A549 treated with GW870086 at 1 μM for 4 hours (cell line): ENCODE measurements at places on chromosomes 5 and 9. TPM values are rescaled to one million over a fixed set of nuclear protein-coding genes. Genes with fewer than 3 reads are reported as not detected.

Gene EPB41L4A
- total RNA-seq: 2.5 to 2.8 TPM (median 2.6 TPM) in 5 replicates

Gene LCN1
- 0.18 TPM in 1 of 5 replicates, not detected in the others for total RNA-seq

Gene HMGCS1
- total RNA-seq: 56.3 to 63.7 TPM (median 61.4 TPM) in 5 replicates

Gene MCC
- 0.19 to 0.33 TPM (median 0.20 TPM) in 5 replicates for total RNA-seq

Gene TAF11L2
- not detected in 5 replicates for total RNA-seq

Gene ADAMTSL1
- 0.07 to 0.10 TPM (median 0.08 TPM) in 3 of 5 replicates, not detected in the others for total RNA-seq

Gene RNF183
- 0.19 TPM in 1 of 5 replicates, not detected in the others for total RNA-seq

Gene B4GALT1
- total RNA-seq: 175 to 223 TPM (median 220 TPM) in 5 replicates

Gene P4HA2
- total RNA-seq: 44.8 to 51.8 TPM (median 50.6 TPM) in 5 replicates

Gene LCN9
- not detected in 5 replicates for total RNA-seq

Gene FOXD4L3
- total RNA-seq: 0.11 to 0.12 TPM in 2 of 5 replicates, not detected in the others

Gene CTXN3
- not detected in 5 replicates for total RNA-seq

Gene ORM2
- total RNA-seq: not detected in 5 replicates

Gene TMEM215
- 0.03 TPM in 2 of 5 replicates, not detected in the others for total RNA-seq

Gene GDA
- 1.2 to 1.3 TPM (median 1.2 TPM) in 5 replicates for total RNA-seq

Gene SHC3
- 0.19 to 0.59 TPM (median 0.27 TPM) in 5 replicates for total RNA-seq

Gene C9orf50
- total RNA-seq: not detected in 5 replicates

Gene NRG2
- total RNA-seq: 1.4 to 2.2 TPM (median 1.6 TPM) in 5 replicates

Gene RNF180
- 0.16 to 0.35 TPM (median 0.29 TPM) in 5 replicates for total RNA-seq

Gene SV2C
- total RNA-seq: 0.03 TPM in 1 of 5 replicates, not detected in the others

Gene CCDC69
- 1.5 to 2.0 TPM (median 1.9 TPM) in 5 replicates for total RNA-seq

Gene LCN2
- total RNA-seq: 2.4 to 6.8 TPM (median 3.2 TPM) in 5 replicates

Gene GRM6
- not detected in 5 replicates for total RNA-seq

Gene PSD2
- 0.06 TPM in 1 of 5 replicates, not detected in the others for total RNA-seq

Gene CDC20B
- 0.09 to 0.21 TPM (median 0.10 TPM) in 4 of 5 replicates, not detected in the other for total RNA-seq

Gene PRR7
- total RNA-seq: 18.7 to 32.3 TPM (median 31.1 TPM) in 5 replicates

Gene CDC37L1
- 11.5 to 15.4 TPM (median 14.0 TPM) in 5 replicates for total RNA-seq

Gene ZNF189
- total RNA-seq: 6.3 to 8.8 TPM (median 7.2 TPM) in 5 replicates

Gene ADAMTS6
- total RNA-seq: 0.03 to 0.16 TPM (median 0.06 TPM) in 5 replicates

Gene ZNF367
- total RNA-seq: 3.4 to 5.5 TPM (median 4.5 TPM) in 5 replicates

Gene FCN1
- not detected in 5 replicates for total RNA-seq

Gene AJM1
- 4.0 to 4.7 TPM (median 4.2 TPM) in 5 replicates for total RNA-seq

Gene C9orf57
- not detected in 5 replicates for total RNA-seq

Gene TAF11L10
- not detected in 5 replicates for total RNA-seq

Gene EPB41L4B
- 17.9 to 21.3 TPM (median 20.6 TPM) in 5 replicates for total RNA-seq

Gene CTNND2
- total RNA-seq: not detected in 5 replicates

Gene ASS1
- total RNA-seq: 16.8 to 19.4 TPM (median 17.6 TPM) in 5 replicates

Gene LRRC14B
- not detected in 5 replicates for total RNA-seq

Gene DOCK2
- 1.9 to 3.1 TPM (median 2.5 TPM) in 5 replicates for total RNA-seq

Gene EGFLAM
- 0.11 to 0.51 TPM (median 0.17 TPM) in 5 replicates for total RNA-seq

Gene PLCXD3
- total RNA-seq: 0.09 to 0.25 TPM (median 0.22 TPM) in 5 replicates

Gene CSF2
- 0.42 to 0.93 TPM (median 0.53 TPM) in 5 replicates for total RNA-seq

Gene LSM11
- 2.3 to 3.3 TPM (median 3.0 TPM) in 5 replicates for total RNA-seq

Gene OMD
- total RNA-seq: not detected in 5 replicates

Gene IFNA21
- total RNA-seq: not detected in 5 replicates

Gene FAM78A
- total RNA-seq: 0.19 to 0.35 TPM (median 0.26 TPM) in 5 replicates

Gene PCDHB6
- 0.81 to 1.2 TPM (median 0.89 TPM) in 5 replicates for total RNA-seq
